ENCODE measurements at places on chromosomes 1 and 21. TPM values are rescaled to one million over a fixed set of nuclear protein-coding genes. Genes with fewer than 3 reads are reported as not detected.

FAM177B gene
- polyA plus RNA-seq, result not detected

RPTN gene
- polyA plus RNA-seq, result not detected

SIM2 gene
- polyA plus RNA-seq, result not detected

CFAP107 gene
- polyA plus RNA-seq, result 0.23 TPM

CDA gene
- polyA plus RNA-seq, result 7.0 TPM

SLC9A1 gene
- polyA plus RNA-seq, result 12.3 TPM

EPS8L3 gene
- not detected for polyA plus RNA-seq

FAM89A gene
- polyA plus RNA-seq, result 15.6 TPM

FAM131C gene
- polyA plus RNA-seq, result 0.47 TPM

DNA sequence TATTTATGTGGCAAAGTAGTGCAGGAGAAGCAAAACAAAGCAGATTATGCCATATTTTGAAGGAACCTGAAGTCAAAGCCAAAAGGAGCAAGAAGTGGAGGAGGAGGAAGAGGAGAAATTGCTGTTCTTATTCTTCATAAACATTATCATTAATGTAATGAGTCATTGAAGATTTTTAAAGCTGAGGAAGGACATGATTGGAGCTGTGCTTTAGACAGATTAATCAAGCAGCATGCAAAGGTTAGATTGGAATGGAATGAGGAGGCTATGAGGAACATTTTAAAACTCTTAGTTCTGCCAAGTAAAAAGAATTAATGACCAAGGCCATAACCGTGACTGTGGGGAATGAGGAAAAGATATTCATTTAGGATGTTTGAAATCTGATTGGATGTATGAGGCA lies 33.0 kb upstream of the HSD17B7 start:
- DNase-seq, result no peak

GRCh38 chr1:221405146-221405545 lies 336.7 kb downstream of the DUSP10 start:
- no peak for DNase-seq

GRCh38 chr1:83694449-83694848 lies 304.5 kb downstream of the TTLL7 start:
- DNase-seq, result no peak

DNA sequence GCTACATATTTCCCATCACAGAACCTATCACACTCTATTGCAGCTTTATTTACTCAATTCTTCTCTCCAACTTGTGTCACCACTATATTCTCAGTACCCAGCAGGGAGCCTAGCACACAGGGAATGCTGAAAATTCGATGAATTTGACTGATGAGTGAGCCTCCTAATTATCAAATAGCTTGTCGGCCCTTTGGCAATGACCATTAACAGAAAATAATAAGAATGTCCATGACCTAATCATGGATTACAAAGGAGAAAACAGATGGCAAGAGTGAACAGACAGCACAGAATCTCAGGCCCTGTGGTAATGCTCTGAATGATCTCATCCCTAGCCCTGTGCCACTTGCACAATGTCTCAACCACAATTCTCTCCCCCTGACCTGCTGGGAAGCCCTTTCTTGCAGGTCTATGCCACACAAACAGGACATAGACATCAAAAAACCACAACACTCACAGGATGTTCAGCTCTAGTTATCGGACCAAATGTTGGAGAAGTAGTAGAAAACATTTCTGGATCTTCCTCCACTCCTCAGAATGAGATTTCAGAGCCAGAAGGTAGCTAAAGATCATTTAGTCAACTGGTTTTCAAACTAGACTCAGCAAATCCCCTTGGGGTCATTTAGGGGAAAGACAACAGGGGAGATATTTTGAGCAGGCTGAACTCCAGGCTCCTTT lies 68.4 kb downstream of the LUZP1 start:
- peak; percentile 88 for DNase-seq

DNA sequence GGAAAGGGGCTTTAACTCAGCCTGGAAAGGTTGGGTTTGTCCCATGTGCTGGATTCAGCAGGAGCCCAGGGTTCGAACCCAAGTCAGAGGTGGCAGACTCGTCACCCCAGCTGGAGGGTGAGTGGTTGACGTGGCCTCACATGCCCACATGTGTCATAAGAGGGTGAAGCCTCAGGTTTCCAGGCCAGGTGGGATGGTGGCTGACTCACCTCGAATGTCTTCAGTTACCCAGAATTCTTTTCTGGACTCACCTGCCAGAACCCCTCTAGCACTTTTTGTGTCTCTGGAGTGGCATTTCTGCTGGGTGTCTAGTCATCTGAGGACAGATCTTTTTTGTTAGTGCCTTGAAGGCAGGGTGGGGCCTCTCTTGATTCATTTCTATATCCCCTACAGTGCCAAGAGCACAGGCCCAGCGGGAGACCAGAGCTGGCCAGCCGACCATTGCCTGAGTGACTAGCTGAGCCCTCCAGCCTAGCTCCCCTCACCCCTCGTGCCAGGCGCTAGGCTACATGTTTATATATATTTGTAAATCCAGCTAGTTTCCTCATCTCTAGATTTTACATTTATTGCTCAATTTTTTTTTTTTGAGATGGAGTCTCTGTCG lies 28.1 kb downstream of the IL6R start:
- no peak for DNase-seq

DNA sequence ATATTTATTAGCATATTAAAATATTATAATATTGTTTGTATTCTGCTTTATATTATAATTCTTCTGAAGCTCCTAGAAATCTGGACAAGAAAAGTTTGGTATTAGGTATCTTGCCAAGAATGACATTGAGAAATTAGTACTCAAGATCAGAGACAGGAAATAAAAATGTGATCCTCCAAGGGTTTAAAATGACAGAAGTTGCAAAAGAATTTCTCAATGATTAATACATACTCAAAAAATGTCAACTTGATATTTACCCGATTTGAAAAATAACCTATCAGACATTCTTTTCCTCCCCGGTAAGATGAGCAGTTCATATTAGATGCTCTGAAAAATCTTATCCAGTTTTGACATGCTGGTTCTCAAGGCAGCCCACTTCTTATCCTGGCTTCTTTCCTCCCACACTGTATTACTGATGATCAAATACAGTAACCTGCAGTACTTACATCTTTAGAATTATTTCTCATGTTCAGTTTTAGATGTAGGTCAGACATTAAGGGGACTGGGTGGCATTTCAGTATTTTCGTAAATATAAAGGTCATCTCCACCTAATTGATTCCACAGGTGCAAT lies 55.3 kb downstream of the CACHD1 start:
- no peak for DNase-seq

- DNase-seq, result no peak
These were observed 55.4 kb downstream of the EPRS1 start for GRCh38 chr1:219990782-219991510.

DNA sequence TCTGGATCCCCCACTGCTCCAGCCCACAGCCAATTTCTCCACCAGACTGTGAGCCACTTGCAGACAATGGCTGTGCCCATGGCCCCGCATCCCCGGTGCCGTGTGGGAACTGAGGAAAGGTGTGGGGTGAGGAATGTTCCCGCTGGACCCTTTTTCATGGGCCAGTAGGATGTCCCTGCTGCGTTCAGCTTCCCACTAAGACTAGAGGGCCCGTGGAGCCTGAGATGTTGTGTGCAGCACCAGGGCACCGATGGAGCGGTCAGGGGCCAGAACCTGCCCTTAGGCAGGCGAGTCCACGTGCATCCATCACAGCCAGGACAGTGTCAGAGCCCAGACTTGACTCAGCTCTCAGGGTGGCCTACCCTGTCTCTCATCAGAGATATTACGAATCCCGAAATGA lies 105.7 kb upstream of the COL6A1 start:
- DNase-seq, result no peak

DNA sequence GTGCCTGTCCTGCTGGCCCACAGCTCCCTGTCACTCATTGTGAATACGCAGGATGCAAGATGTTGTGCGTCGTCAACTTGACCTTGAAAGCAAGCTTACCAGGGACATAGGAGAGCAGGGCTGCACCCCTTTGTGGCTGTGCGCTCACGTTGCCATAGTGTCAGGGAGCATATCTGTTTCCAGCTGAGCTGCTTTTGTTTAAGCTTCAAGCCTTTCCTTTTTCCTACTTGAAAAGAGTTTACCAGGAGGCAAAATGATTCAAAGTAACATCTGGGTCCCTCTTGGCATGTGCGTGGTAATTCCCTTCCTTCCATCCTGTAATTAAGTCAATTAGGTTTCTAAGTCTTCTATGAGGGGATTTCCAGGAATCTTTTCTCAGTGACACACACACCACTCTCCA lies 537.1 kb downstream of the AJAP1 start:
- DNase-seq, result no peak

- no peak for DNase-seq
These were observed 12.4 kb downstream of the ELK4 start for GRCh38 chr1:205619376-205619775.

DNA sequence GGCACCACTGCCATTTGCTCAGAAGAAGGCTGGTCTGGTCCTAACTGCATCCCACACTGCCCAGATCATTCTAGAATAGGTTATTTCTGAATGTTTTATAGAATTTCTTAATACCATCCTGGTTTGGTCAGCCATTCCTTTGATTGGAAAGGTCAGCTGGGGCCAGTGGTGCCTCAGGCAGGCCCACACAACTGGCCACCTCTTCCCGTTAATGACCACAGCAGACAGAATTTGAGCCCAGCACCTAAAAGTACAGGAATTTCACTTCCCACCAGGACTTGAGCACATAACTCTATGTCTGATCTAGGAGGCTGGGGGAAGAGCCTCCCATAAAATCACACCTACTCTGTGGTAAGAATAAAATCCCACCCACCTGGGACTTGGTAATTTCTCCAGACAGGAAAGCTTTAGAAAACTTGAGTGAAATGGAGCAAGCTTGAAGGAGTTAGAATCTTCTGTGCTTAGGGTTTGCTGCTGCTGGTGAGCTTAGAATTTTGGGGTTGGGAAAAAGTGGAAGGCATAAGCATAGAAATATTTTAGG lies 6.6 kb upstream of the PLA2G2C start:
- no peak for DNase-seq

- no peak for DNase-seq
These were observed 48.8 kb downstream of the LEPR start for GRCh38 chr1:65469126-65469888.

DNA sequence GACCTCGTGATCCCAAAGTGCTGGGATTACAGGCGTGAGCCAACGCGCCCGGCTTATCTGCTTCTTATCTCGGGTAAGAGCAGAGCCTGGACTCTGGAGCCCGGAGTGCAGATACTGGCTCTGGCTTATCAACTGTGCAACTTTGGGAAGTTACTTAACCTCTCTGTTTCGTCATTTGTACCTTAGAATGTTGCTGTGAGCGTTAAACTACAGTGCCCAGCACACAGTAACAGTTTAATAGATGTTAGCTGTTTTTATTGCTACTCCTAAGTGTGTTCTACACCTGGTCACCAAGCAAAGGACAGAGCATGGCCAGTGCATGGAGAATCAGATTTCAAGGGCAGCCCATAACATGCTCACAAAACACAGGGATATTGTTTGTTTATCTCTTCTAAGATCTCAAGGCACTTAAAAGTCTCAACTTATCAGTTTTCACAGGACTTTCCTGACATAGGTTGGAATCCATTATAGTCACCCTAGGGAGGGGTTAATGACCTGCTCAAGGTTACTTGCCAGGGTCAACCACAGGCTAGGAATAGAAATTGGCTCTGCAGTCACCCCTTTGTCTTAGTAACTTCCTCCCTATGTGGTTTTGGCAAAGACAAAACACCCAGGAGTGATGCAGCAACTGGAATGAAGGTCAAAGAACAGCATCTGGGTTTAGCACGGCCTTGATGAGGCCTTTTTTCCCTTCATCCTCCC lies 22.5 kb upstream of the SRP9 start:
- DNase-seq, result peak; percentile 78

DNA sequence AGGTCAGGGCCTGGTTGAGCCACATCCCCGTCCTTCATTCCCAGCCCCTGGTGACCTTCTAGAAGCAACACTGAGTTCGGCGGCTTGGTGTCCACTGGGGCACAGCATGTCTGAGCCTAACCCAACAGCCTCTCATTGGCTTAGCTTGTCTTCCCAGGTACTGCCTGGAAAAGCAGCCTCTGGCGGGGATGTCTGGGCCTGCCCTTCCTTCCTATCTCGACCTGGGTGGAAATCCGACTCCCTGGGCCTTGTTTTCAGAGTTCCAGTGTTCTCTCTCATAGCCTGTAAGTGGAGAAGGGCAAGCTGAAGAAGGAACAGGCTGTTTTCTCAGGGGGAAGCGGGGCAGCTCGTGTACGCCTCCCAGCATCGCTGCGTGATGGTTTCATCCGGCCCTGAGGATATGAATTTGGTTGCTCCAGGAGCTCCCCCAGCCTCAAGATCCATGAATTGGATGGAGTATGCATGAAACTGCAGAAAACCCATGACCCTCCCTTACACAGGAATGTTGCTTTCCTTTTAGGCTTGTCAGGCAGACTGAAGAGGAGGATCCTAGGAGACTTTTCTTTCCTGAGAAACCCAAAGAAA lies 116.5 kb upstream of the IRF2BP2 start:
- no peak for DNase-seq

GRCh38 chr21:29726044-29726443 lies 213.8 kb downstream of the GRIK1 start:
- no peak for DNase-seq

- DNase-seq, result no peak
These were observed 92.0 kb downstream of the KIF1B start for GRCh38 chr1:10302416-10302815.

DNA sequence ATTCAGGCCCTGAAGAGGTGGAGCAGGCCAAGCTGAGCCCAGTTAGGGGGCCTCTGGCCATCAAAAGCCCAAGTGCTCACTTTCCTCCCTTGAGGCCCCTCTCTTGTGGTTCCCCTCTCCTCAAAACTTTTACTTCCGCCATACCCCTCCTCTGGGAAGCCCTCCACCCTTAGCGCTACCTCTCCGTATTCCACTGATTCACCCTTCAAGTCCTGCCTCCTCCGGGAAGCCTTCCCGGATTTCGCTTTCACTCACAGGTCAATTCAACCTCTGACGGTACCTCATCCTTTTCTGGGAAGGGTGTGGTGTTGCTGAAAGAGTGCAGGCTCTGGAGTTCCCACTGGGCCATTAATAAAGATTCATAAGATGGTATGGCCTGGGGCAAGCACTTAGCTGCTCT lies 19.1 kb downstream of the SPOCD1 start:
- no peak for DNase-seq

GRCh38 chr1:160499631-160500030 lies 23.4 kb downstream of the SLAMF6 start:
- no peak for DNase-seq

DNA sequence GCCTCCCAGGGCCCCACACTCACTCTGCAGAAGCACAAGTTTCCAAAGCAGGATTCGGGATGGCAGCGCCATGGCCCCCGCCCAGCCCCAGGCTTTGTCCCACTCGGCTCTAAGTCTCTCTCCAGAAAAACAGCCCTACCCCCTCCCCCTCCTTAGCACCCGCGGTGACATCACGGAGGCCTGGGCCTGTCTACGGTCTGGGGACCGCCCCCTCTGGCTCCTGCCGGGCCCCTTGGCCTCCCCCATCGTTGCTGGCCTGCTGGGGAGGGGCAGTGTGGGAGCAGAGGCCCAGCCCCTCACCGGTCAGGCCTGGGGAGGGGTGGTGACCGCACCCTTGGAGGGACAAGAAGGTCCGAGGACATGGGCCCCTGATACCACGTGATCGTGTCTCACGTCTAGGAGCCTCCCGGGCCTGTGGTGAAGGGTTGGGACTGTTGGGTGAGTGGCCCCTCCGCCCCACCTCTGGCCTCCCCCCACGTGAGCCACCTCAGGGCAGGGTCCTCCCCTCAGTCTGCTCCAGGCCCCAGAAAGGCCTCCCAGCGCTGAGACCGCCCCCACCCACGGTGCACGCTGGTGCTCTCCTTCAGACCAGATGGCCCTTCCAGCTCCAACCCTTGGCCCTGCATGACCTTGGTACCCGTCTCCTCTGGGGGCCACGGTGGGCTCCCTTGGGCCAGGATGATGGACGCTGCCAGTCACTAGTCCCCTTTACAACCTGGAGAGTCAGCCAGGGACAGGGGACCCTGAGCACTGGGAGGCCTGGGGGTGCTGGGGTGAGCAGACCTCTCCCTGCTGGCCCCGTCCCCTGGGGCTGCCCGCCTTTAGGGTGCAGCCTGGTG lies at the start of gene MXRA8:
Gene MXRA8, minus strand, starts transcription at position 123 of the 839 bp plus-strand sequence. Its CDS starts 51 bp downstream, at position 72.
- peak; percentile 73 for DNase-seq
